T follicular helper cell (primary cell): ENCODE measurements at places on chromosomes 5 and 9.
A peak's percentile ranks its signal among the peaks of the same experiment; 100 is the strongest.

DNA sequence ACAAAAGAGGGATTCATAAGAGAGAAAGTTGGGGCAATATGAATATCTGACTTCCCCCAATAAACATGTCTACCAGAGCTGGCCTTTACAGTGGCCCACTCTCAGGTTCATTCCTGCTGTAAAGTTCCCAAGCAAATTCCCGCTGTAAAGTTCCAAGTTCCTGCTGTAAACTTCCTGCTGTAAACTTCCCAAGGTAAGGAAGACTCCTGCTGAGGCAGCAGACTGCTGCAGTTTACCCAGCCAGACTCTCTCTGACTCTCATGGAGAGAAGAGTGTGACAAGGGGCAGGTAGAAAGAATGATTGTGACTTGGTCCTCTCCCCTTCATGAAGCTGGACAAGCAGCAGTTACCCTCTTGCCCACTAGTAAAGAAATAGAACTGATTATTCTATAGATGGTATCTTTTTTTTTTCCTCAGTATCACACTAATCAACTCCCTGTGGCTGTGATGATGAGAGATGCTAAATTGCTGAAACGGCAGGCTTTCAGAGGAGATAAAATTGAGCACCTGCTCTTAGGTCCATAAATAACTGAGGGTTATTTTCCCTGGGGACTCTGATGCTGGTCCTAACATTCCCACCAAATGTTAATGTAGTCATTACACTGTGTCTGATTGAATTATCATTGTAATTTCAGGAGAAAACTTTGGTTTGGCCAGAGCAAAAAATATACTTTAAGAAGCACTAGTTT, 220.4 kb downstream of the PARP8 start:
- no peak for DNase-seq

DNA sequence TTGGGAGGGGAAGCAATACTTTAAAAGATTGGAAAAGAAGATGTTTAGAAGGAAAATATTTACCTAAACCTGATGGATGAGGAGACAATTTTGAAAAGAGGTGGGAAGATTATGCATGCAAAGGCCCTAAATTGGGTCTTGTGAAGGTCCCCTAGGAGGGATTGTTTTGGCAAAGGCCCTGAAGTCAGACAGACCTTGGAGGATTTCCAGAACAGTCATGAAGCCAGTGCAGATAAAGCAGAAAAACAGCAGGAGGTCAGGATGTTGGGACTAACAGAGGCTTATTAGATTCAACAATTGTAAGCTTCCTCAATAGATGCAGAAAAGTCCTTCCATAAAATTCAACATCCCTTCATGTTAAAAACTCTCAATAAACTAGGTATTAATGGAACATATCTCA, 361.0 kb upstream of the CDH6 start:
- no peak for DNase-seq

- peak; percentile 6 for DNase-seq
Observed at GRCh38 chr5:76790632-76791290, 28.1 kb upstream of the F2RL1 start.

DNA sequence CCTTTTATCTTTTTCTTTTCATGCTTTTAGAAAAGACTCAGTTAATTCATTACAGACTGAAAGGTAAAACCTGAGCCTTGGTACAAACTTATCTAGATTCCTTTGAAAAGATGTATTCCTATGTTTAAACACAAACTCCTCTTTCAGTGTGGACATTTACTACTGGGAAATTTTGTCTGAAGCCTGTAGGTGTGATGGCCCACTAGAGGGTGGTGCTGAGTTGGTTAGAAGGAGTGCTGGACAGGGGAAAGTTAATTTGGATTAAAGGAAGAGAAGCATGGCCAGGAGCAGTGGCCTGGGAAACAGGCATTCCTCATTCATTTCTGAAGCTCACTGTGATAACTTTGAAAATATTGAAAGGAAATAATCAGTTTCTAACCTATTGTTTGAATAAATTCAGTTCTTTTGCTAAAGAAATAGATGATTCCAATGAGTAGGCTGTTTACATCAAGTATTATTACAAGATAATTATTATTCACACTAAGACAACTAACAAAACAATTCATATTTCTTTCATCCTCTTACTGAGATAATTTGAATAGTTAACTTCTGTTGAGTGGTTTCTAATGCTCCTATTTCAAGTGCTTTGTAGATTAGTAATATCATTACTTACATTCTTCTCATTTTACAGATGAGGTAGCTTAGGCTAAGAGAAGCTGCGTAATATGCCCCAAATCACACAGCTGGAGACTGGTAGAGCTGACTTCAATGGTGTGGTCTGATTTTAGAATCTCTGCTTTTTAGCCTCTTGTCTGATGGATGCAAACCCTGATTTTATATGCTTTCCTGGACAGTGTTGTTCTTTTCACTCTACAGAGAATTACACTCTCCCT, 150.9 kb downstream of the ADGRV1 start:
- DNase-seq = no peak

DNA sequence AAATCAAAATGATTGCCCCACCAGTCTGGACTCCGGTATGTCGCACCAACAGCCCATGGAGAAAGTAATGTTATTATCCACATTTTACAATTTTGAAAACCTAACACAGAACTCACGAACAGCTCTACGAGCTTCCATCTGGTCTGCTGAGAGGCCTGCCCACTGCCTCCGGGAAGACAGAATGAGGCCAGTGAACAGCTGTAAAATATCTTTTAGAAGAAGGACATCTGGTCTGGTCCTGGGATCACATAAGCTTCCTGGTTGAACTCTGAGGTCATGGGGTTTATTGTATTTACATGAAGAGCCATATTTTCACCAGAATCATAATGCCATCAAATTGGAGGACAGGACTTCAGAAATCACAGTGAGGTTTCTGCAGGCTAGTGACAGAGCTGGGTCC, 89.0 kb downstream of the FRMD3 start:
- no peak for DNase-seq

DNA sequence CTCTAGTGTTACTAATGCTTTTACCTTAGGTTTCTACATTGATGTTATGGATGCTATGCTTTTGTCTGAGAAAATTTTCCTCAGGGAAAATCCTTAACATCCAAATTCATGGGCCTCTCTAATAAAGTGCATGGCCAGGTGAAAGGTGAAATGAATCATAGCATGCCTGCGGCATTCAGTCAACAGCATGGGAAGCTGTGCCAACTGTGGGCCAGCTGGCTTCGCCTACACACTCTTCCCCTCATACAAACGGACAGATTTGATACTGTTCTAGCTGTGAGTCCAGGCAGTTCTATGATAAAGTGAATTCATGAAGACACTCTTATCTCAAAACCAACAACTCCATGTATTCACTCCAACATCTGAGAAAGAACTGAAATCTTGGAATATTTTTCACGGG, 374.1 kb downstream of the PLK2 start:
- DNase-seq = no peak

- no peak for DNase-seq
Observed at GRCh38 chr9:32385152-32385884, 875 bp downstream of the ACO1 start.

DNA sequence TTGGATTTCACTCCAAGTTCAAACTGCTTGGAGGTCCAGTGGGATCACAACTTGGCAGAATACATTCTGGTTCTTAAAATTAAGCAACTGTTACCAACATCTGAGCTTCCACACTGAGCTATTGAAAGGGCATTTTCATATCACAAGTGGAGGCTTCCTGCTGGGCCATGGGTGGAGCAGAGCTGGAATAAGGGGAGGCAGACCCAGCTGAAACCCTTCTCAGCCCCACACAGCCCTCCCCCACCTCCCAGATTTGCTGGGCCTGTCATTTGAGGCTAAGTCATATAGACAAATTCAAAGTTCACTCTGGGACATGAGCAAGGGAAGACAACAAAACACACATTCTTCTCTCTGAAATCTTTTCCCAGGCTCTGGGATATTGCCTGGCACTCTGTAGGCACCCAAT, 79.9 kb downstream of the ACTL7B start:
- DNase-seq = no peak

DNA sequence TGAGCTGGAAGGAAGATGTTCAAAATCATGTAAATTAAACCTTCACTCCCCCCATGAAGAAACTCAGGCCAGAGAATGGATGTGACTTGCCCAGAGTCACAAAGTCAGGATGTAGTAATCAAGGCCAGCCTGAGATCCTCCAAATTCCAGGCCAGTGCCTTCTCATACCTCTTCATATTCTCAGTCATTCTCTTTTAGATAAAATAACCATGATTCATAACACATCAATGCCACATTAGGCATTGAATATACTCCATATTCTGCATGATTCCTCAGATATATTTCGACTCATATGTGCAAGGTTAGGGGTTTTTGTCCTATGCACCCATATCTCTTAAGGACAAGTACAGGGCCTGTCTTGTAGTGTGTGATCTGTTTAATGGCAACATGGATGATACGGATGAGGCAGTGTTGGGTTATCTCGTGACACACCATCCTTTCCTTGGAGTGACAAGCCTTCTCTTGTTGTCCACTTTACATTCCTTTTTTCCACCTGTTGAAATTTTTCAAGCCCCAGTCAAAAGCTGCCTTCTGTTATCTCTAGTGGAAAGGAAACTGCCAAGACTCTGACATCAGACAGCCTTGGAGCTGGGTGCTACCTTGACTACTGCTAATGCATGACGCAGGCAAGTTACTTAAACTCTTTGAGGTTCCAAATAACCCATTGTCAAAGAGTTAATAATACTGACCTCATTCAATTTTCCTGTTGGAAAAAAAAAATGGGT, 227.5 kb upstream of the NR4A3 start:
- no peak for DNase-seq

- DNase-seq = no peak
Observed at GRCh38 chr5:29005386-29005785, 1967.0 kb upstream of the CDH9 start.

DNA sequence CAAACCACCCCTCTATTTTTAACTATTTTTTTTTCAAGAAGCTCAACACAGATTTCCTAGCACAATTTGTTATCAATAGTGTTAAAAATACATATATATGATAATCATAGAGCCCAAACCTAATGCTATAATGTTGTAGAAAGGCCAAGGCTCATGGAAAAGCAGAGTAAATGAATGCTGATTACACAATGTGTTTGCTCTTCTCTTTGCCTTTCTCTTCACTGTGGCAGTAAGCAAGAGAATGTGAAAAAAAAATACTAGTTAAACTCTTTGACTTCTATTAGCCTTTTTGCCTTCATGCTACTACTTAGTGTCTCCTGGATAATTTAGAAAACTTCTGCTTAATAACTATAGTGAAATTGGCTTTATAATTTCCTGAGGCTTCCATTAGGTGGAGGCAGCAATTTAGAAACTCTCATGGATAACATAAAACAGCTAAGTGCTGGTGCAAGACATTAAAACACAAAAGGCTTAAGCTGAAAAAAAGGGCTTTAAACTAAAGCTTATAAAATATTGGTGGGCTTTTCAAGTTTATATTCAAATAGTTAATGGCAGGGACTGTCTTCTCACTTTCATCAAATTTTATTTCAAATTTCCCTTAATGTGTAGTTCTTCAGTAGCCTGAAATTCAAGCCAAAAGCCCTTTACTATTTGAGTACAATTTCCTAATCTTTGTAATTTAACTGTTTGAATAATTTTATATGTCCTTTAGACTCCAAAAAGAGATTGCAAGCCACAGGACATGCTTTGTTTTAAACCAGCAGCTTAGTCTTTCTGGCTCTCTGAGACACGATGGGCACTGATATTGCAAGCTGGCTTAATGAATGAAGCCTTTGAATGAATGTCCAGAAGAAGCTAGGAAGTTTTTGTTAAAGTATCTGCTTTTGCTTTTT, 2031.8 kb upstream of the CDH6 start:
- no peak for DNase-seq

DNA sequence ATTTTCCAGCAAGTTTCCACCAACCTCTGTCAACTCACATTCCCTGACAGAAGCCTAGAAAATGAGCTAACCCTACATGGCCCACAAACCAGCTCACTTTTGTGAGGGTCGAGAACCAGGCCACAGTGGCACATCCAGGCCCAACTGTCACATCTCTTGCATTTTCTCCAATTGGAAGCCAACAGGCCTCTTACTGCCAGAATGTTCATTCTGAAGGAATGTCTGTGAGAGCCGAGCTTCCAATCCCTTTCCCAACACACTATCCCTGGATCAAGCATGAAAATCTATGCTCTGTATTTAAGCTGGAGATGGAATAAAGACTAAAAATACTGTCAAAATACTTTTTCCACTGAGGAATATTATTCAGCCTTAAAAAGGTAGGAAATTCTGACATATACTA, 20.0 kb downstream of the MARCHF3 start:
- no peak for DNase-seq

GRCh38 chr5:152164860-152165259, 240.2 kb upstream of the GLRA1 start:
- DNase-seq = no peak

DNA sequence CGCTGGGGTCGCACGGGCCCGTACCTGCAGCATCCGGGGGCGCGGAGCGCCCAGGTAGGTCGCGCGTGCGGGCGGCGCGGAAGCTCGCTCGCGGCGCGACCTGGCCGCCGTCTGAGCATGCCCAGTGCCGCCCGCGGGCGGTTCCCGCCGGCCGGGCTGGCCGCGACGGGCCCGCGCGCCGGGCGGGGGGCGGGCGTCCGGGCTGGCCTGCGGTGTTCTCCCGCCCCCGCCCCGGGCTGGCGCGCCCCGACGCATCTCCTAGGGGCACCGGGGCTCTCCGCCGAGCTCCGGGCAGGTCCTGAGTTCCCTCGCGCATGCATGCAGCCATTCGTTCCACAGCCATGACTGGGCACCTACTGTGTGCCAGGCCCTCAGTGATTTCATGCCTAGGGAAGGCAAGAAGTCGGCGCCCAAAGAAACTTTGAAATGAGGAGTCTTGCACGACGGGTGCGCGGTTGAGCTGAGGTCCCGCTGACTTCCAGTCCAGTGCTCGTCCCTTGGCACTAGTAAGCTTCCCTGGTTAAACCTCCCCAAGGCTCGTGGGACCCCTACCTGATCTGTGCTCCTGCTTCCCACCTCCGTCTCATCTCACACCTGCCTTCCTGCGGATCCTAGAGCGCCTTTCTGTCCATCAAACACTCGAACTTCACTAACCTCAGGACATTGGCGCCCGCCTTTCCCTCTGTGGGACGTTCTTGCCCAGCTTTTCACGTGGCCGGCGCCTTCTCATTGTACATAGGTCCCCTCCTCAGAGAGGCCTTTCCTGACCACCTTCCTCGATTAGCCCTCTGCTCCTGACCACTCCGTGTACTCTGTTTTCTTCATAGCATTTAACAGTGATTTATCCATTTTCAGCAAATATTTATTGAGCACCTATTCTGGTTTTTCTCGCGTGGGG, at the start of gene PTPN3:
Gene PTPN3, minus strand, starts transcription at position 113 of the 898 bp plus-strand sequence. CDS start 34,873 bp downstream, outside the sequence.
- DNase-seq = no peak

DNA sequence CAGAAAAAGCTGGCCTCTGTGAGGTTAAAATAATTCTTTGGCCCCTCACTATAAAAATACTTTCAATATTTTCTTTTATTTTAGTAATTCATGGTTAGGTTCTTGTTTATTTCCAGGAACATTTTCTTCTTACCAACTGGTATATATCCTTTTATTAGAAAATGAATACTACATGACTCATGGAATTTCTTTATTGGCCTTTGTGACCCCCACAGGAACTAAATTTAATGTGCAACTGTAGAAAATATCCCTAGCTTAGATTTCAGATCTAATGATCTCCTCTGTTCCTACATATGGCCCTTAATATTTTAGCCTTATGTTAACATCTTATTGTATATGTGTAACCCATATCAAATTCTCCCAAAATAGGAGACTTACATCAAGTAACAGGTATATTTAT, 429.9 kb downstream of the NR2F1-AS1 start:
- no peak for DNase-seq

GRCh38 chr9:124780060-124780756, 3.3 kb downstream of the OLFML2A start:
- DNase-seq = no peak
